ENCODE measurements at places on chromosomes 6 and 20. TPM values are rescaled to one million over a fixed set of nuclear protein-coding genes. Genes with fewer than 3 reads are reported as not detected.

Gene BPIFB4
- total RNA-seq, result not detected

Gene SLC22A7
- total RNA-seq, result not detected

Gene DNAH8
- not detected for total RNA-seq

Gene ROMO1
- 372 TPM for total RNA-seq

Gene PSORS1C2
- total RNA-seq, result not detected

Gene ZSCAN12
- total RNA-seq, result 1.3 TPM

Gene RIMS4
- 2.0 TPM for total RNA-seq

Gene MRPL14
- 56.6 TPM for total RNA-seq

Gene SLC26A8
- total RNA-seq, result 0.07 TPM

Gene OR2B3
- total RNA-seq, result not detected

Gene DLL1
- 0.37 TPM for total RNA-seq

Gene ASIP
- not detected for total RNA-seq

Gene LY6G6D
- total RNA-seq, result not detected

Gene WFDC2
- 0.15 TPM for total RNA-seq

Gene SEMG1
- total RNA-seq, result not detected

Gene SEC63
- 21.7 TPM for total RNA-seq

Gene MAS1
- total RNA-seq, result not detected

Gene SLC35D3
- not detected for total RNA-seq

Gene ATAT1
- 5.4 TPM for total RNA-seq

Gene NKX2-4
- total RNA-seq, result not detected

Gene ZC3H12D
- total RNA-seq, result 0.01 TPM

Gene EDN3
- total RNA-seq, result 2.9 TPM

Gene ELOVL4
- 1.7 TPM for total RNA-seq

Gene SOX12
- 24.5 TPM for total RNA-seq

Gene PRSS16
- total RNA-seq, result 3.5 TPM

Gene F13A1
- not detected for total RNA-seq

Gene MROH8
- 1.1 TPM for total RNA-seq

Gene MYLK2
- total RNA-seq, result 0.49 TPM

Gene STX11
- total RNA-seq, result 2.7 TPM

Gene BCAS1
- 0.37 TPM for total RNA-seq

Gene CFAP61
- total RNA-seq, result 0.35 TPM

Gene USP49
- 1.0 TPM for total RNA-seq

Gene GJA10
- not detected for total RNA-seq

Gene ENPP4
- total RNA-seq, result 0.31 TPM

Gene HNF4A
- total RNA-seq, result 20.0 TPM

Gene MACROD2
- 0.34 TPM for total RNA-seq

Gene SIGLEC1
- 0.02 TPM for total RNA-seq

Gene ENPP3
- total RNA-seq, result not detected

Gene OPN5
- total RNA-seq, result not detected

Gene GTSF1L
- not detected for total RNA-seq

Gene RNF217
- 7.3 TPM for total RNA-seq
